ENCODE measurements at places on chromosomes 6 and 20.

DNA sequence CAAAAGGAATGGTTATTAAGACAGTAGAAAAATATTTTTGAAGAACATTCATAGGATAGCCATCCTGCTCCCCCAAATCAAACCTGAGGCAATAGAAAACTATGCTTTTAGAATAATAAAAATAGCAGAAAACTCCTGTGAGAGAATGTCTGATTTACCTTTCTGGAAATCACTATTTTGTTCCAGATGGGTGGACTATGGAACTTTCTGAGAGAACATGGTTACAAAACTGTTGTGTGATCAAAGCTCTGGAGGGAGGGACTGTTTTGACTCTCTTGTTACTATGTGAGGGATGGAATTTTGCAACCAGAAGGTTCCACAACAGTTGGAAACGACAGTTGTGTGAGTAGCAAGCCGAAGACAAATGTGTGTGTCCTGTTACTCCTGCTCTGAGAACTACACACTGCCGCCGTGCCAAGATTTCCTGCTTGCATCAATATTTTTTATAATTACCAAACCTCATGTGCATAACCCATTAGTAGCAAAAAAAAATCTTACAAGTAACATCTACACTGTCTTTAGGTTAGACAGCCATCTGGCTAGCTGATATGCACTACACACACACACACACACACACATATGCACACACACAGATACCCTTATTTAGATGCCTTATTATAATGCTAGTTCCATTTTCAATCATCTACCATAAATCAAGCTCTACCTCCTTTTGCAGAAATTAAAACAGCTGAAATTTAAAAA, 11.0 kb upstream of the HIVEP1 start:
- no peak for DNase-seq

- no peak for DNase-seq
Observed at GRCh38 chr20:3788685-3789155, 2.2 kb upstream of the CENPB start.

DNA sequence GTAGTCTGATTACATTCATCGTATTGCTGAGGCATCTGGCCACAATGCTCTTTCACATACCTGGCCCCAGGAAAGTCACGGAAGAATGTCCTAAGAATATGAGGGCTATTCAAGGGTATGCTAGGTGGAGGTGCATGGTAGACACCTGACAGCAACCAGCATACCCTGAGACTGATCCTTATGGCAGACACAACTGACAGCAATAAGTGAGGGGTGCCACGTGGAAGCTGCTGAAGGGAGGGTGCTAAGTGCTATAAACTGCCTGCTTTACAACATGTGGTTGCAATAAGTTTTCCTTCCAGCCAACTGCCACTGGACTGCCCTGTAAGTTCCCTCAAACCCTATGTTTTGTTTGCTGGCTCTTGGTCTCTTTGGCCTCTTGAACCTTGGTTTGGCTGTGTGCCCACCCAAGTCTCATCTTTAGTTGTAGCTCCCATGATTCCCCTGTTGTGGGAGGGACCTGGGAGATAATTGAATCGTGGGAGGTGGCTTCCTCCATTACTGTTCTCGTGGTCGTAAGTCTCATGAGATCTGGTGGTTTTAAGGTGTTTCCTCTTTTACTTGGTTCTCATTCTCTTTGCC, 201.3 kb upstream of the MOCS1 start:
- DNase-seq: no peak

DNA sequence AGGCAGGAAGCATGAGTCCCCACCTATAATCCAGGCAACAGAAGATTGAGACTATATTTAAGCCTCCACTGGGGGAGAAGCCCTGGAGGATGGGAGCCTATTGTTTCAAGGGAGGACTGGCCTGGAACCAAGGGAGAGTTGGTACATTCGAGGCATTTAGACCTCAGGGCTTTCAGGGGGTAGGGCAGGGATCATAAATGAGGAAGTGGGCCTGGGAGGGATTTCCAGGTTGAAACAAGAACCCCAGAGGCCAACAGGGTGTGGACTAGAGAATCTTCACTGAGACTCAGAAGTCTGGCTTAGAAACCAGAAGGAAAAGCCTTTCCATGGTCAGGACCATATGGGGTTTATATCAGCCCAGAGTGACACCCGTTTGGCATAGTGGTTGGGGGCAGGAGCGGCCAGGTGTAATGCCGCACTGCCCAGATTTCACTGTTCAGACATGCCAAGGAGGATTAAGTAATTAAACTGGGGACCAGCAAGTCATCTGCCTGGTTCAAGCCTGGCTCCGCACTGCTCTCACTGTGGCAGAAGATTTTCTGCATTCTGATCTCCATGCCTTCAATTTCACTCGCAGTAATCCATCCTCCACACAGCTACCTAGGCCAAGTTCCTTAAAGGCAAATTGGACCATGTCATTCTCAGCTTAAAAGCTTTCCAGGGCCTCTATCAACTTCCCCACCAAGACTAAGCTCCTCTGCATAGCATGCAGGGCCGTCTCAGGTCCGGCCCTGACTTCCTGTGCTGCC, 17.8 kb downstream of the LRFN2 start:
- DNase-seq: no peak

- DNase-seq: no peak
Observed at GRCh38 chr6:146047371-146047770, 18.5 kb downstream of the GRM1 start.

- no peak for DNase-seq
Observed at GRCh38 chr6:97026298-97026697, 101.8 kb downstream of the KLHL32 start.

GRCh38 chr20:36542516-36543183, 1.3 kb downstream of the MYL9 start:
- DNase-seq: no peak

- no peak for DNase-seq
Observed at GRCh38 chr6:15515226-15515625, 147.6 kb downstream of the DTNBP1 start.

- DNase-seq: no peak
Observed at GRCh38 chr20:3021777-3022176, 21.6 kb upstream of the GNRH2 start.

DNA sequence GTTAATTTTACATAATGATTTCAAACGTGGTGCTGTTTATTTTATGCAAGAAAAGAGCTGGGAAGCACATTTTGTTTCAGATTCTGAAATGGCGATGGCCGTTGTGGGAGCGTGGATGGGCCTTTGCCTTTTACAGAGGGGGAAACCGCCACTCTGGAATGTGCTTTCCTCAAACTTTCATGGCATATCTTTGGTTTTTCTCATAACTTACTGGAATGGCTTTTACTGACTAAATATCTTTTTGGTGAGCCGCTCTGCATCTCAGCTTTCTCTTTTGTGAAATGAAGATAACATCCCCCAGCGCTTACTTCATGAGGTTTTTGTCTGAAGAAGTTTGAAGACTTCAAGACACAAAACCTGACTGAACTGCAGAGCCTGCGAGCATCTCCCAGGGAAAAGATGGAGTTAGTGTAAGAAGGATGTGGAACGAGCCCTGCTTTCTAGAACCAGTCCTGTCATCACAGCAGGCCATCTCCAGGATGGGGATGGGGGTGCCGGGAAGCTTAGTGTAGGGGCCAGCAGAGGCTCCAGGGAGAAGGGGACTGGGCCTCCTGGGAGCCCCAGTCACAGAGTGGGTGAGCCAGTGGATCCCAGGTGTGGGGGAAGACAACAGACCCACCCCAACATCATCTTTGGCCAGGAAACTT, 61.8 kb upstream of the TIAM2 start:
- DNase-seq: no peak

Measured in KG1 (cell line).